ENCODE measurements at places on chromosomes 7 and 10. TPM values are rescaled to one million over a fixed set of nuclear protein-coding genes. Genes with fewer than 3 reads are reported as not detected.
A peak's percentile ranks its signal among the peaks of the same experiment; 100 is the strongest.

SAP25 gene
- total RNA-seq: 0.77 TPM

PTTG1IP2 gene
- total RNA-seq: not detected

POLR2J2 gene
- 3.4 TPM for total RNA-seq

GRCh38 chr7:159121068-159121467 lies 23.6 kb downstream of the VIPR2 start:
- DNase-seq: peak; percentile 10

GRCh38 chr7:80098795-80099194 lies 35.8 kb upstream of the GNAI1 start:
- no peak for DNase-seq

DNA sequence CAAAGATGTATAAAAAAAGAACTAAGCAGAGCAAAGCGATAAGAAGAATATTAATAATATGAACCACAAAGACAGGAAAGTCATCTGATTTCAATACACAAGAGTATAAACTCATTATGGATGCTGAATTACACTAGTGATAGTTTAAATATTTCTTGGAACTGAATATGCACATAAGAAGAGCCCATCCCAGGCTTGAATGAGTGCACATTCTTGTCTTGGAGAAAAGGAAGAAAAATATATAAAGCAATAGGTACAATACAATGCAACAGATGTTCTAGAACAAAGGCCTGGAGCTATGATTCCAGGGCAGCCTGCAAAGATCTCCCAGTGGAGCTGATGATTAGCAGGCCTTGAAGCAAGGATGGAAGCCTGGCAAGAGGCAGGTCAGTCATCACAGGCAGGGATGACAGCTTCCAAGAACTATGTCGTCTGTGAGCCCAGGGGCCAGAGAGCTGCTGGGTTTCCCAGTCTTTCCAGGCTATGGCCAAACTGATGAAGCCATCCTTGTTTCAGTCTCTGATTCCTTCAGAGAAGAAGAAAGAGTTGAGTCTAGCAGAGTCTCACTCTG lies 277.6 kb downstream of the KCNMA1 start:
- no peak for DNase-seq

DNA sequence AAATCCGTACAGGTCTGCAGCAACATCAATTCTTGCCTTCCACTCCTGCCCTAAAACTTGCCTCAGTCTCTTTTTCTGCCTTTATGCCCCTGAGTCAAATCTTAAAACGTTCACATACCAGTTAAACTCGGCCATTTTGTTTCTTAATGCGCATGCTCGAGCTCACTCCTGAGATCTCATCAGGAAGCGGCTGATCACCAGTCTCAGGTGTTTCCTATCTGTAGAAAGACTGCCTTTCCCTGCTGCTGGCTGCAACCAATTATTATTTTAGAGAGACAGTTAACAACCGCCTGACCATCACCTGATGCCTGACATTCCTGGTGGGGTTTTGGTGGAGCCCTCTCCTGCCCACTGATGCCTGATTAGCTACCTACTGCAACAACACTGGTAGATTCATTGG lies 70.2 kb upstream of the TMEM140 start:
- no peak for DNase-seq

DNA sequence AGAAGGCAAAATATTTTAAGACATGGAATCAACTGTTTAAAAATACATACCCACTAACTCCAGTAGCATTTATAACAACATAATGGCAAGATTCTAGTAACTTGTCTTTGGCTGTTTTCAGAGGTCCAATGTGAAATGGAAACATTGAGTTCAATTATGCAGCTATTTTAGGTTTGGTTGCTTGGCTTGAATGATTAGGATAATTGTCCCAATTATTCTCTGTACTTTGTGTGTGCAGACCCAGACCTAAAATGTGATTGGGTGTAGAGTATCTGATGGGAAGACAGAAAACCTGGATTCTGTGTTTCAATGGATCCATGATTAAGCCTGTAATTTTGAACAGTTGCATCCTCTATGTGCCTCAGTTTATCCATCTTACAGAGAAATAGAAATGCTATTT lies 392.7 kb upstream of the NFE2L3 start:
- no peak for DNase-seq

DNA sequence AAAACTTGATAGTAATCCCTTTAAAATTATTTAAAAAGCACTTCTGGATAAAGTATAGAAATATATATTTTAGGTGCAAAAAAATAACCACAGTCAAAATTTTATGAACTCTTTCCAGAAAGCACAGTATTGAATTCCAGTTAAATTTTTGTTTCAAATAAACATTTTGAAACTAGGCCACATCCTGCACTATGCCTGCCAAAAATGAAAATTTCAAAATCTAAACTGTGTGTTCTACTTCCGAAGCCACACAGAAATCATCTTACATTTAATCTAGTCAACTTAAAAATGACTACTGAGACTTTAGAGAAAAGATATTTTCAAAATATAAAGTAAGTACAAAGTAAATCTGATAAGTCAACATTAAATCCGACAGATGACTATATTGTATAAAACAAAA lies 50.0 kb downstream of the MAGI2 start:
- DNase-seq: no peak

DNA sequence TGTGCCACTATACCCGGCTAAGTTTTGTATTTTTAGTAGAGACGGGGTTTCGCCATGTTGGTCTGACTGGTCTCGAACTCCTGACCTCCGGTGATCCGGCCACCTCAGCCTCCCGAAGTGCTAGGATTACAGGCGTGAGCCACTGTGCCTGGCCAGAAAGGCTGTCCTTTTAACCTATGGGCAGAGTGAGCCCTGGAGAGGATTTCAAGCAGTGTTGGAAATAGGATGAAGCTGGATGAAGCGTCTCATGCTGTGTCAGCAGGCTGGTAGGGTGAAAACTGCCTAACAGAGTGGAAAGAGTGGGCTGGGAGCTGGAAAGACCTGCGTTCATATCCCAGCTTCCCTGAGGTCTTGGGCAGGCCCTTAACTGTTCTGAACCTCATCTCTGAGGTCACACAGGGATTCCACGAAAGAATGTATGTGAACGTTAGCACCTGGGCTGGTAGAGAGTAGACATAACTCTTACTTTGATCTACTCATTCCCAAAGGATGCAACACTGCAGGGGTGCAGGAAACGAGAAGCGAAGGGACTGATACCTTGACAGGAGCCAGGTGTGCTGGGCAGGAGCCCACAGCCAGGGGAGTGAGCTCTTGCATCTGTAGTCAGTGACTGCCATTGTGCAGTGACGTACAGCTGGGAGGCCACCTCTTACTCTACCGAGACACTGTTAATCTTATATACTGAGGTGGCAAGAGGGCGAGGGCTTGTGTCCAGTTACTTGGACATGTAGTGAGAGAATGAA lies 34.1 kb downstream of the WBP1L start:
- DNase-seq: no peak

GRCh38 chr10:129329385-129330055 lies 137.5 kb upstream of the MGMT start:
- no peak for DNase-seq

- DNase-seq: no peak
These were observed 41.9 kb downstream of the SEMA3C start for GRCh38 chr7:80876894-80877414.

DNA sequence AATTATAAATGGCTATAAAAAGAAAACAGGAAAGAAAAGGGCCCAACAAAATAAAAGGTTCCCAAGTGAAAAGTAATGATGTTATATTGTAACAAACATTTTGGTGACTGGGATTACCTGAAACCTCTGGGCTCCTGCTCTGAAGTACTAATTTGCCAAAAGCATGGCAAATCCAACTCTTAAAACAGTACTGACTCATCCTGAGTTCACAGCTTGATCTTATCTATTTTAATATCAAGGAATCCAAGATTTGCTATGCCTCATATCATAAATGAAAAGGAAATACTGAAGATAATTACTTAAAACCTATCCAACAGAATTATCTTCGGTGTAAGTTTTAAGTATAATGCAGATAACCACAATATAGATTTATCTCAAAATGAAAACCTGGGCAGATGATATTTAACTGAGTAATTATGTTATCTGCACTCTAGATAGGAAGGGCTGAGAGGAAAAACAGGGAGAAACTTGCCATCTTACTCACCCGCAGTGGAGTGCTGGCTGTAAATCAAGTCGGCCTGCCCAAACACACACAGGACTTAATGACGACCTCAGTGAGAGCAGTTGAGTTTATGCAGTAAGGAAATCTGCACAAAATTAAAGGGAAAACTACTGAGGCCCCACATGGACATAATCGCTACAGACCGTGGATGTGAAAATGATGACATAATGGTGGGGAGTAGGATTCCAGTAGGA lies 48.4 kb downstream of the MPP7 start:
- DNase-seq: peak; percentile 35

DNA sequence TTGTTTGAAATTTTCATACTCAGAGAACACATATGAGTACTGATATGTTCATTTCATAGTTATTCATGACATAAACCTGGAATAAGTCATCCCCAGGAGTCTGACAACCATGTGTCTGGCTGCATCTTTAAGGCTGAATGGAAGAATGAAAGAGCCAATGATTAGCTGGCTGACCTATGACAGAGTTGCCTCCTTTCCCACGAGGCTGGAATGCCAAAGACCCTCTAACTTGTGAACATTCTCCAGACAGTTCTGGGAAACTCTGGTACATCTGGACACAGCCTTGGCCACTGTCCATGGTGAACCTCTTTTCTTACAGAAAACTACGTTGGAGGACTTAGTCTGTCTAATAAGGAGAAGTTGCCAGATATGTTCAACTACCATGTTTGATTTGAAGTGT lies 380.8 kb upstream of the MKI67 start:
- no peak for DNase-seq

- DNase-seq: no peak
These were observed 76.4 kb upstream of the LRRC17 start for GRCh38 chr7:102836191-102836919.
